ENCODE measurements at places on chromosomes 11 and 22.
A peak's percentile ranks its signal among the peaks of the same experiment; 100 is the strongest.

- no peak for DNase-seq
Observed at GRCh38 chr11:64092761-64093136, 57.0 kb downstream of the FLRT1 start.

DNA sequence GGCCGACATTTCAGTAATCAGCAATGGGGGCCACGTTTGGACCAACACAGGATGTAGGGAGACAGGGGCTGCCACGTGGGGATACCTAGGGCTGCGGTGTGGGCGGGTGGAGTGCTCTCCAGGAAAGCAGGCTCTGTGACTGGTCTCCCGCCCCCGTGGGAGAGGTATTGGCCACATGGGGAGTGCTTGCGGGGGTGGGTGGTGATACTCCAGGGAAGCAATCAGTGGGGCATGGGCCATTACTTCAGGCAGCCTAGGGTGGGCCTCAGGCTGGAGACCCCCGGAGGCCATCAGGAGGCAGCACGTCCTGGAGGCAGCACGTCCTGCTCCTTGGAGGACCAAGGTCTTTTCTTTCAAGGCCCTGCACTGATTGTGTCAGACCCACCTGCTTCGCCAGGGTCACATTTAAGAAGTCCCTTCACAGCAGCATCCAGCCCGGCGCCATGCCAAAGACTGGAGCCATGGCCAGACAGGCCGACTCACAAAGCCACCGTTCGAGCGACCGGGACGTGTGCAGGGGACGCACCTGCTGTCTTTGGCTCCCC lies 3.0 kb upstream of the MUC2 start:
- DNase-seq = no peak

GRCh38 chr11:16226245-16226644 lies 130.1 kb downstream of the SOX6 start:
- DNase-seq = no peak

DNA sequence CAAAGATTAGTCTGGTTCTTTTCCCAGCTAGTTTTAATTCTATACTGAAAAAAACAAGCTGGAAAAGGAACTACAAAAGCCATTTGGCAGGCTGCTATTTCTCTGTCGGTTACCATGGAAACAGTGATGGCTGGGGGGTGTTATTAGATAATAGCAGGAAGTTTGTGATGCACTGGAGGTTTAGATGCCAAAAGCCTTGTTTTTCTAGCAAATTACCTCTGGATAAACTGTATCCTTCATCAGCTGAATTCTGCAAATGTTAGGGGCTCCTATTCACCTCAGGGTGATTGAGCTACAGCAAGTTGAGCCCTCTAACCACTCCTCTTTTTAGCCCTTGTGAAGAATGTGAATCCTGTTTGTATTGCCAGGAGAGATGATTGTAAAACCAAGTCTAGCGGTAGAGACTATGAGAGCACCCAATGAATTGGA lies 25.2 kb downstream of the ALKBH3 start:
- no peak for DNase-seq

DNA sequence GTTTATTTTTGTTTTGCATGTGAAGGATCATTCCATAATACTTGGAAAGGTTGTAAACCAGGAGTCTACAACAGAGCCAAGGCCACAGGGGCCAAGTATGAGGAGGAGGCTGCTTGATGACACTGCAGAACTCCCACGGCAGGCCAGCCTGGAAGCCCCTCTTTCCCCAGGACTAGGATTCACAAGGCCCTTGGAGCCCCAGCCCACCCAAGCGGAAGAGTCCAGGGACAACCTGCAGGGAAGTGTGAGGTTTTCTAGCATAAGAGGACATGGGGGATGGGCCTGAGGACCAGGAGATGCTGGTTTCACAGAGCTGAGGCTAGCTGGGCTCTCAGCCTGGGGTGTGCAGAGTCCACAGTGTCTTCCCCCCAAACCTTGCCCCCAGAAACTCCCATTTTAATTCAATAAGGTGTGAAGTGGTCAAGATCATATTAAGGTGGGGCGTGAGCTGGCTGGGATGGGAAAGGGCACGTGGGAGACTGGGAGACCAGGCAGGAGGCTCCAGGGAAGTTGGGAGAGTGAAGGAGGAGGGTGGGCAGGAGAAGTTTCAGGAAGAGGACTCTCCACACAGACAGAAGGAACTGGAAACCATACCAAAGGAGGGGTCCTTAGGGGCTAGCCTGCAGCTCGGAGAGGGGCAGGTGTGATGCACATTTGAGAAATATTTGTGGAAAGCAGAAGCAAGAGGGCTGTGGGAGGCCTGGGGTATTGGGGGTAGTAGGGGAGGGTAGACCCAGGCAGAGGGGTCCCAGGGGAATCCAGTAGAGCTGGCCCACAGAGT lies 12.4 kb downstream of the GNAZ start:
- no peak for DNase-seq

- DNase-seq = no peak
Observed at GRCh38 chr11:46457659-46458424, 66.3 kb upstream of the CHRM4 start.

GRCh38 chr22:50153056-50153755 lies 17.3 kb upstream of the PANX2 start:
- DNase-seq = no peak

- DNase-seq = no peak
Observed at GRCh38 chr11:34536056-34536455, 22.5 kb upstream of the ELF5 start.

DNA sequence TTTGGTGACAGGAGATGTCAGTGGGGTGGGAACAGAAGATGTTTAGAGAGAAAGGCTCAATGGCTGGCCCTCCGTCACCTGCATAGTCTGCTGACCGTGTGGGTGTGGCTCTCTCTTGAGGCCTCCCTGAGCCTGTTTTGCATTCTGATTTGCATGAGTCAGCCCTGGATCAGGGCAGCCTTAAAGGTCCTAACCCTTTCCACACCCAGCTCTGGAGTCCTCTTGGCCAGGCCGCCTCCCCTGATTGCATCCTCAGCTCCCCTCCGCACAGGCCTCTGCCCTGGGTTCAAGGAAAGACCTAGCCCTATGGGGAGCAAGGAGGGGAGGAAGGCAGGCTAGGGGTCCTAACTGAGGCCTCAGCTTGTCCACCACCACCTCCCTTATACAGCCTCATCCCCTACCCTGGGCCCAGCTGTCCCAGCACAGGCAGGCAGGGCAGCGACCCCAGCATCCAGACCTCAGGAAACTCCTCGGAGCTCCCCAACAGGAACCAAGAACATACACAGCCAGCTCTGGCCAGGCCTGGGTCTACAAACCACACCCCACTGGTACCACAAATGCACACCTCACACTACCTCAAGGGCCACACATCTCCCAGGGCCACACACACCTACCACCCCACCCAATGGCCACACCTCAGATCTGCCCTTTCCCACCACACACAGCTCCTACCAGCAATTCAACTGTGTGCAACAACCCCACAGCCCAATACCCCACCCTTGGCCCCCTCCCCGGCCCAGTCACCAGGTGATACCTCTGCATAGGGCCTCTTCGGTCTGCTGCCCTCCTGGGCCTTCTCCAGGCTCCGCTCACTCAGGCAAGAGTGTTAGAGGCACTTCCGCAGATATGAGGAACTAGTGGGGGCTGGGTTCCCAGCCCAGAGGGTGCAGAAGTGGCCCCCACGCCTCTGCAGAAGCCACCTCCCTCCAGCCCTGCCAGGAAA lies 13.7 kb downstream of the ARAP1 start:
- no peak for DNase-seq

DNA sequence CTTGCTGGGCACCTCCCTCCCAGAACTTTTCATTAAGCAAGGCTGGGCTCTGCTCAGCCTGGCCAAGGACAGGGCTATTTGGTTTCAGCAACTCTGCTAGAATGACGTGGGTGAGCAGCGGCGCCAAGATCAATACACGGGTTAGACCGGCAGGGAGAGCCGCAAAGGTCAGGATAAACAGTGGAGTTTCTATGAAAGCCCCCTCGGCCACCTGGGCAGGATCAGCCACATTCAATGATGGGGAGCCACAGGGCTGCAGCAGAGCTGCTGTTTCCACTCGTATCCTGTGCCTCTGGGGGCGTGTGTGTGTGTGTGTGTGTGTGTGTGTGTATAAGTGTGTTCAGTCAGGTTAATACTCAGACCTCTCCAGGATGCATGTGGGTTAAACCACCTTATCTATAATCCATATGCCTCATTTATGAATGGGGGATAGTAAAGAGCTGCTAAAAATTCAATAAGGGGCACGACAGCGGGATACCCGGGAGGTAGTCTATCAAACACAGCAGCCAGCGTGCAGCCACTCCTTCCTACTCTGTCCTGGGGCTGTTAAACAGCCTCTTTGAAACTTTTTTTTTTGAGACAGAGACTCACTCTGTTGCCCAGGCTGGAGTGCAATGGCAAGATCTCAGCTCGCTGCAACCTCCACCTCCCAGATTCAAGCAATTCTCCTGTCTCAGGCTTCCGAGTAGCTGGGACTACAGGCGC lies 34.8 kb downstream of the MYH9 start:
- no peak for DNase-seq

DNA sequence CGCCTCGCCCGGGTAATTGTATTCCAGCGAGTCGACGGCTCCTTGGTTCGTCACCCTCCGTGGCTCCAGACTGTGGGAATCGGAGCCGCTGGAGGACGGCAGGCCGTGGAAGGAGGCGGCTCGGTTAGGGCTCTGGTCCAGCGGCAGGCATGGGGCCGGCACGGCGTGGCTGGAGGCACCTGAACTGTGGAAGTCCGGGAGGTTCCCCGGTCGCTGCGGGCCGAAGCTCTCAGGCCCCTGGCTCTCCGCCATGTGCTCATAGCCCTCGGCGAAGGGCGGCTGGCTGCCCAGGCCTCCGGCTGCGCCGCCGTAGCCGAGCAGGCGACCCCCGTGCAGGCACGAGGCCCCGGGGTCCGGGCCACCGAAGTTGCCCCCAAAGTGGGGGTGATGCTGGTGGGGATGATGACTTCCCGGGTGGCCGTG lies 1.7 kb downstream of the MN1 start:
- no peak for DNase-seq

GRCh38 chr22:41382098-41382578 lies 396 bp downstream of the TEF start:
- no peak for DNase-seq

GRCh38 chr22:36726007-36726380 lies 22.4 kb upstream of the CACNG2 start:
- no peak for DNase-seq

DNA sequence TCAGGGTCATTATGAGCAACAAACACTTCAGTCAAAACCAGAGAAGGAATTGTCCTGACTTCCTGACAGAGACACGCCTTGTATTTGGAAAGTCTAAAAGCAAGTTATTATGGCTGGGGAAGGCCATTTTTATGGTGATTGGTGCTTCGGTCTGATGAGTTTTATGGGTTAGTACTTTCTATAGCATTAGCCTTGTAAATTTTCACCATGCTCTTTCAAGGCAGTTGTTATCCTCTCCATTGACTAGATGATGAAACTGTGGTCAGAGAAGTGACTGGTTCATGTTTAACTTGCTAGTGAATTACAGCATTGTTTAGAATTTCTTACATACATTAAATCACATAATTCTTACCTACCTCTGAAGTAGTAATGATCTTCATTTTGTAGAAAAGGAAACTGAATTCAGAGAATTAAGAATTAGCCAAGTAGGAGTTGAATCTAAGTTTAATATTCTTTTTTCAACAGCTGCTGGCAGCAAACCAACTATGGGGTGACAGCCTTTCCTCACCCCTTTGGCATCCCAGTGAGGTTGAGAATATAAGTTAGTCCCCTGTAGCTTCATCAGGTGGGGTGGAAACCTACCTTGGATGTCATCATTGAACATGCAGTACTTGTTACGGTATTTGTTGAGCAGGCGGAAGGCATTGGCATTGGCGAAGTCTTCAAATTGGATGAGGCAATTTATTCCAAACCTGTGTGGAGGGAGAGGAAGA lies 90.0 kb downstream of the CCDC81 start:
- DNase-seq = peak; percentile 15

GRCh38 chr11:11297578-11297977 lies 55.5 kb downstream of the CSNK2A3 start:
- DNase-seq = no peak

GRCh38 chr11:130580372-130580771 lies 131.9 kb downstream of the ADAMTS15 start:
- DNase-seq = peak; percentile 90

- DNase-seq = no peak
Observed at GRCh38 chr11:72721689-72722049, 30.5 kb downstream of the ARAP1 start.

GRCh38 chr11:93468290-93468689 lies 74.9 kb downstream of the SMCO4 start:
- DNase-seq = no peak

DNA sequence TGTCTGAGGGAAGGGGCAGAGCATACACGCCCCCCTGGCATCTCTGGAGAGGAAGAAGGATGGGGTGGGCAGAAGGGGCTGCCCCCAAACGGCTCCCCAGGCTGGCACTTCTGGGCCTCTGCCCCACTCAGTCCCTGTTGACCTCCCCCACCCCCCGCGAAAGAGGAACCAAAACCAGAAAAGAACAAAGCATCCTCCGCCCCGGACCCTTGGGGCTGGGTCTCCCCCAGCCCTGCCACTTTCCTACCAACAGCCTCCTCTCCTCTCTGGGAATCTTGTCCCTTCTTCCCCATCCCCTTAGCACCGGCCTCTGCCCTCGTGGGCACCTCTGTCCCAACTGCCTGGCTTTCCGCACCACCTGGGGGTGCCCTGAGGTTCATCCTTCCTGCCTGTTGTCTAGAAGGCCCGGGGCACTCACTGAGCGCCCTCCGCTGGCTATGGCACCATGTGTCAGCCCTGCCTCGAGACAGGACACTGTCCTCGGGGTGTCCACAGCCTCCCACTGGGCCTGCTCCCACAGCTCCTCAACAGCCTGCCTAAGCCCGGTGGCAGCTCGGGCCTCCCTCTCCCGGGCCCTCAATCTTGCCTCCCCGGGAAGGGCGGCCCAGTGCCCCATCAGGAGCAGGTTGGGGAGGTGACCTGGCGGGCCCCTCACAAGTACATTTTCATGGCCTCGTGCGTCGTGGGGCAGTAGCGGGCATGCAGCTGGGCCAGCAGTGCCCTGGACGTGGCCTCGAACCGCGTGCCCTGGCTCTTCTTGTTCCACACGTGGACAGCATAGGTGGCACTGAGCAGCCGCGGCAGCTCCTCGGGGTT lies 28.2 kb downstream of the A4GALT start:
- no peak for DNase-seq

DNA sequence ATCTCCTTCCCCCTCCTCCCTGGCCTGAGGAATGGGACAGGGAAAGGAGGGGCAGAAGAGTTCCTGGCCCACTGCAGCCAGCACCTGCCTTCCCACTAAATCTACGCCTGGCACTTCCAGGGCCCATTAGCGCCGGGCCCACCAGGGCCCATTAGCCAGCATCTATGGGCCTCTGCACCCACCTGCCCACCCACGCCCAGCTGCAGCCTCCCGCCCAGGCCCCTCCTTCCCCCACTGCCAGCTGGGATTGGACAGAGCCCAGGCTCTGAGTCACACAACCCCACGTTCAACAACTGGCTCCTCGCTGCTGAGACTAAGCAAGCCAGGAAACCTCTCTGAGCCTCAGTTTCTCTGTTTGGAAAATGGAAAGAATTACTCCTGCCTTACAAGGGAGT lies 48.7 kb downstream of the CYTH4 start:
- peak; percentile 46 for DNase-seq

DNA sequence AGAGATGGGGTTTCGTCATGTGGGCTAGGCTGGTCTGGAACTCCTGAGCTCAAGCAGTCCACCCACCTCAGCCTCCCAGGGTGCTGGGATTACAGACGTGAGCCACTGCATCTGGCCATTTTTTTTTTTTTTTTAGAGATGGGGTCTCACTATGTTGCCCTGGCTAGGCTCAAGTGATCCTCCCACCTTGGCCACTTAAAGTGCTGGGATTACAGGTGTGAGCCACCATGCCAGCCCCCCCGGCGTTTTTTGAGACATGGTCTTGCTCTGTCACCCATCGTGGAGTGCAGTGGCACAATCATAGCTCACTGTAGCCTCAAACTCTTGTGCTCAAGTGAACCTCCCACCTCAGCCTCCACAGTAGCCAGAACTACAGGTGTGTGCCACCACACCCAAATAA lies 16.5 kb downstream of the RHBDD3 start:
- no peak for DNase-seq

- DNase-seq = no peak
Observed at GRCh38 chr22:36961626-36962025, 48.2 kb downstream of the CSF2RB start.
